ENCODE measurements at places on chromosomes 5 and 9.

- no peak for DNase-seq
These were observed 16.7 kb downstream of the TRAF1 start for GRCh38 chr9:120909904-120910303.

GRCh38 chr5:150230842-150231241 is 41.0 kb downstream of the SLC6A7 start:
- no peak for DNase-seq

- DNase-seq = peak; percentile 66
These were observed 42.1 kb upstream of the GPR21 start for GRCh38 chr9:122991370-122991830.

- DNase-seq = peak; percentile 68
These were observed 20.9 kb downstream of the RFK start for GRCh38 chr9:76373173-76373783.

GRCh38 chr5:52875827-52876226 is 88.1 kb downstream of the ITGA1 start:
- no peak for DNase-seq

DNA sequence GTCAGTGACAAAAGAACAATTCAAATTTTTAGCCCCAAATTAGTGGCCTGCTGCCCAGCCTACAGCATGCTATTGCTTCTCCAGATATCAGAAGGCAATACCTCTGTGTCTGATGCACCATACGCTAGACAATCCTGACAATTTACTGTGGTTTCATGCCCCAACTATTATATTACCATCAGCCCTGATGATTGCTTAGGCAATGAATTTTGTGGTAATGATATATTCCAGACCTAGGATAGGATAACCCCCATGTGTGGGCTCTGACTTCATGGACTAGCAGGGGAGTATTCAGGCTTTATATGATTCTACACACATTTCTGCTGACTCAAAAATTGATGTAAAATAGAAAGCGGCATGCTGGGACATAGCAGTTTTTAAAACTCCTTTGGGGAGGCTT is 168.7 kb upstream of the FST start:
- DNase-seq = no peak

GRCh38 chr5:90709323-90710155 is 150.9 kb downstream of the ADGRV1 start:
- DNase-seq = peak; percentile 52

- DNase-seq = peak; percentile 90
These were observed at the start of gene KLF4 for GRCh38 chr9:107489687-107490605. TSS of gene KLF4 (minus strand) at chr9:107489769. CDS start at chr9:107489172, 597 bp downstream.

DNA sequence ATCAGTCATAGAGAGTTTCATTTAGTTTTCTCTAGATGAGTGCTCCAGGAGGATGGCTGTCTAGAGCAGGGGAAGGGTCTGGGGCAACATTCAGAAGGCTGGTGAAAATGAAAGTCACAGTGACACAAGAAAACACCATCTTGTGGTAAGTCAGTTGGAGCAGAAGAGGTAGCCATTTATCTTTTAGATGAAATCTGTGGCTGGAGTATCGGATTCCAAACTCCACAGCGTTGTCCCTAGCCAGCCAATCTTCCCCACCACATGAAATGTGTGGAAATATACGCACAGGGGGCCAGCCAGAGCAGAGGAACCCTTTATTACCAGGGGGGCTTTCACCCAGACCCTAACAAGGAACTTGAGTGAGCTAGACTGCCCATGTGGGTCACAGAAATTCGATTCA is 15.9 kb upstream of the TNFAIP8 start:
- no peak for DNase-seq

DNA sequence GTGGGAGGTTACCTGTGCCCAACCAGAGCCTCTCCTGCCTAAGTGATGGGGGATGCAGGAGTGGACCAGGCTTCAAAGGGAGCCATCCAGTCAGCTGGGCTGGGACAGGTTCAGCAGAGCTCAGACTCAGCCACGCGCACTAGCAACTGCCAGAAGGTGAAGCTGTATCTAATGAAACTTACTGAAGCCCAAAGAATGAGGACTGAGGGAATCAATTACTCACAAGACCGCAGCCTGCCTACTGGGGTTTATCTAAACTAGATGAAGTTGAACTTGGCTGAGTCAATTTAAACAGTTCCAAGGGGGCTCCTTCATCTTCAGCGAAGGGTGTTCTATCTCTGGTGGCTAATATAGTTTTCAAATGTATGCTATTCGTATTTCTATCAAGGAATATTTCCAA is 11.4 kb downstream of the HAND1 start:
- no peak for DNase-seq

DNA sequence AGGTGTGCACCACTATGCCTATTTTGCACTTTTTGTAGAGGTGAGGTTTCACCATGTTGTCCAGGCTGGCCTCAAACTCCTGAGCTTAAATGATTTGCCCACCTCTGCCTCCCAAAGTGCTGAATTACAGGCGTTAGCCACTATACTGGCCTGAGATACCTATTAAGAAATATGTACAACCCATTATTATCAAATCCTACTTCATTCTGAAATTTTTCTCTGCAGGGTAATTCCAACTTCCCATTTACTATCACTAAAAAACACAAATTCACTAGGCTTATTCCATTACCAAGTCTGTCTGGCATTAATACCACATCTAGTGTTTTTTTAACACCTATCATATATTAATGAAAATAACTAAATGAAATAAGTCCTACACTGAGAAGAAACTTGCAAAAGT is 18.2 kb downstream of the PPP2CA start:
- DNase-seq = no peak

GRCh38 chr5:148972974-148973374 is 89.9 kb downstream of the SH3TC2 start:
- DNase-seq = peak; percentile 84

- DNase-seq = no peak
These were observed 1758.1 kb downstream of the MAT2B start for GRCh38 chr5:165263536-165263935.

DNA sequence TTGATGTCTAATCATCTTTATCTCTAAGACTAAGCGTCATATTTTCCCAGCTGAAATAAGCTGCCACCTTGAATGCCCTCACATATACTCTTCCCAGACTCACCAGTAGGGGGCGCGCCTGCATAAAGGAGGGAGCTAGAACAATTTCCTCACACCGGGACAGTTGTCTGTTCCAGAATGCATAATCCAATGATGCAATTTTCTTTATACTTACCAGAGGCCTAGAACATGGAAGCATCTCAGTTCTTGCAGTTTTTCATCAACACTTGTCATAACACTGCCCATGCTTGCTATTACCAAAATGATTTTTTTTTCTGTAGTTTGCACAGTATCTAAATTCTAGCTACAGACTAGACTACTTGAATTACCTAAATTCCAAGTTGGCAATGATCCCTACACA is 203.9 kb downstream of the FRMD3 start:
- DNase-seq = peak; percentile 83
